ENCODE measurements at places on chromosomes 1 and 21.

GRCh38 chr1:46197560-46197963 lies 672 bp downstream of the POMGNT1 start:
- no peak for DNase-seq

DNA sequence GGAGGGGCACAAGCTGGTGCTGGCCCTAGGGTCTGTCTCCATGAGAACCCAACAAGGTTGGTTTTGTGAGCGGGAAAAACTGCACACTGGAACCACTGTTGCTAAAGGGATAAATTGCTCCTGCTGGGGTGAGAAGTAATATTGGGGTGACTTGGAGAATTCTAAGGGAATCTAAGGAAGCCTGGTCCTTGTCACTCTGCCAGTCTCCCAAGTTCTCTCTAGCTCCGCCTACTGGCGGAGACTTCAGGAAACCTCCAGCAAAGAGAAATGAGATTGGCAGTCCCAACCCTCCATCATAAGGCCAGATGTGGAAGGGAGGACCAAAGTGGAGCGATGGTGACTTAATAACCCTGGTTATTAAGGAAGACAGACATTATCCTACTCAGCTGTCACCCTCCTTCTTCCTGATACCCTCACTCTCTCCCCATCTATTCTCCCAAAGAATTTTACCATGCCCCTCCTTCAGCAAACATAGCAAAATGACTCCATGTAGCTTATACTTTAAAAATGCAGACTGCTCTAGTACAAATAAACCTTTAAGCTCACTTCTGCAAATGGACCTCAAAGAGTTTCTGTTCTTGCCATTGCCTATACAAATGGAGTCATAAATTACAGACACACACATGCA lies 2.7 kb downstream of the LCE1F start:
- DNase-seq, result no peak

DNA sequence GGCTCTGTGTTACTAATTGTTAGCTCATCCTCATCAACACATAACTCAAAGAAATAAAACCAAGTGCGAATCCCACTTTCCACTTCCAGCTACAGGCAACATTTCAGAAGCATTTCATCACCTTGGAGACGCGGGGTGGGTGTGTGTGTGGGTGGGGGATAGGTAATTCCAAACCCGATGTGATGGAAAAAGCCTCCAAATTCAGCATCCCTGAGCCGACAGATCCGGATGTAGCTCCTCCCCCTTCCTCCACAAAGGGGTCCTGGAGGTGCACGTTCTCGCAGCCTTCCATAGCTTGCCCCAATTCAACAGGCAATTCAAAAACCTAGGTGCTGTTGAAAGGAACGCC lies 486 bp downstream of the HSPA13 start:
- DNase-seq, result no peak

DNA sequence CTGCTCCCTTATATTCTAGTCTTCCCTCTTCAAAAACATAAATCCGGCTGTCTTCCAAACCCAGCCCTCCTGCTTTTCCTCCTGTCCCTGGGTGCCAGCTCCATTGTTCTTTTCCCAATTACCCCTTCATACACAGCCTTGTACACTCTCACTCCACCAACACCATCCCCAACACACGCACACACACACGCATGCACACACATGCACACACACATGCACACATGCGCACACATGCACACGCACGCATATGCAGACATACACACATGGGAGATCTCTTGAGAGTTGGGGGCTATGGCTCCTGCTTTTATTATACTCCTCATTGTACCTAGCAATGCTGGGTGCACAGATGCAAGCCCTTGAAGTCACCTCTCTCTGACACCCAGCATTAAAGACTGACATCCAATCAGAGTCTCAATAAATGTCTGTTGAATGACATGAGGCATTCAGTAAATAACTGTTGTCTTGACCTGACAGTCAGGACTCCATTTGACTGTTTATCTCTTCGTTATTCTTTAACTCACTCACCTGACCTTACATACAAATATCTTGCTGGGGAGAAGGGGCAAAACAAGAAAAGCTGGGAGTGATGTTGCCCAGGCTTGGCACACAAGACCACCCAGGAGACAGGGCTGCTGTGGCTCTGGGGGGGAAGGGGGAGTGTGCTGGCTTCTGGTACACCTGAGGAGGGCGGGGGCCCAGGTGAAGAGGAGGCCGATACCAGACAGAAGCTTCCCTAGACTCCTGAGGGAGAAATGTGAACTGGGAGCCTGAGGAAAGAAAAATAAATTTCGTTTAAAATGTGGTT lies 16.0 kb downstream of the ABCA4 start:
- no peak for DNase-seq

Data from bone marrow (tissue), 2 donors.